Activated gamma-delta T cell treated with Interleukin-2 at 50 U/mL for 16 hours (primary cell): ENCODE measurements at places on chromosomes 7 and 10.

GRCh38 chr10:5071411-5072198 lies 22.6 kb upstream of the AKR1C3 start:
- no peak for DNase-seq

GRCh38 chr10:76736392-76736791 lies 901.2 kb downstream of the KCNMA1 start:
- peak; percentile 4 for DNase-seq

DNA sequence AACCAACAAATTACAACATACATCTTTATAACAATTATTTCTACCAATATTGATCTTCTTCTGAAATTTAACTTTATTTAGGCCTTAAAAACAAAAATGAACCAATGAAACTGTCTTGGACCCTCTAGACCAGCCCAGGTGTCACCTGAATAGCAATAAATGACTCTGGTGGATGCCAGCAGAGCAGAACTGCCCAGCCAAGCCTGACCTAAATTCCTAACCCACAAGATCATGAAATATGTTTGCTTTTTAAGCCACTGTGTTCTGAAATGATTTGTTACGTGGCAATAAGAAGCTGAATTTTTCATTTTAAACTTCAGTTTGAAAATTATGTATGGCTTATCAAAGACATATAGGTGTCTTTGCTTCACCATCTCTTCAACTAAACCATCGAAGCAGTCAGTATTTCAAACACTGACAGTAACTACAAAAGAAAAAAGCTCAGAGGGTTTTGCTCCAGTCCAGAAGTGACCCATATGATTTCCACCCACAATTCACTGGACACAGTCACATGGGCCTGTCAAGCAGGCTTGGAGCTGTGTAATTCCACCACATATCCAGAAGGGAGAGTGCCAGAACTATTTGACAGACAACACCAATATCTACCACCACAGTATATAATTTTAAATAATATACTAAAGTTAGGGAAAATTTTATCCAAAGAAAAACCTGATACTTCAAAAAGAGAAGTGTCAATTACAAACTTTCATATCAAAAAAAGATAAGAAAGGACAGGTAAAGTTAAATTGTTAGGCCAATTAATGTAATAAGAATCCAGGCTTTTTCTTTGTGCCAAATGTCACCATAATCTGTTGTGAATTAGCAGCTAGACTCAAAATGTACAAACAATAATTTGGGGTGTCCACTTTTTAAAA lies 94.5 kb downstream of the KMT2C start:
- DNase-seq = no peak

DNA sequence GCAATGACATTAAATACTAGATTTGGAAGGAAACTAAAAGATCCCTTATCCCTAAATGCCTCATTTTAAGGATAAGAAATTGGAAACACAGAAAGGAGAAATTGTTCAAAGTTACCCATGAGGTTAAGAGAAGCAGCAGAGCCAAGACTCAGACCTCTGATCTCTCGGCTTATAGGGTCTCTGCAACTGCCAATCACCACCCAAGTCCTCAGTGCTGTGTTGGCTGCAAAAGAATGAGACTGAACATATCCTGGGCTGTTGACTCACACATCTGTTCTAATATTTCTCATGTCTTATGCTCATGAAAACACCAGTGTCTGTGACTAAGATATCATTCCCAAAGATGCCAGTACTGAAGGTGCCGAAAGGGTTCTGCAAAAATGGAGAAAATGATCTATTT lies 153.3 kb downstream of the XPNPEP1 start:
- no peak for DNase-seq

DNA sequence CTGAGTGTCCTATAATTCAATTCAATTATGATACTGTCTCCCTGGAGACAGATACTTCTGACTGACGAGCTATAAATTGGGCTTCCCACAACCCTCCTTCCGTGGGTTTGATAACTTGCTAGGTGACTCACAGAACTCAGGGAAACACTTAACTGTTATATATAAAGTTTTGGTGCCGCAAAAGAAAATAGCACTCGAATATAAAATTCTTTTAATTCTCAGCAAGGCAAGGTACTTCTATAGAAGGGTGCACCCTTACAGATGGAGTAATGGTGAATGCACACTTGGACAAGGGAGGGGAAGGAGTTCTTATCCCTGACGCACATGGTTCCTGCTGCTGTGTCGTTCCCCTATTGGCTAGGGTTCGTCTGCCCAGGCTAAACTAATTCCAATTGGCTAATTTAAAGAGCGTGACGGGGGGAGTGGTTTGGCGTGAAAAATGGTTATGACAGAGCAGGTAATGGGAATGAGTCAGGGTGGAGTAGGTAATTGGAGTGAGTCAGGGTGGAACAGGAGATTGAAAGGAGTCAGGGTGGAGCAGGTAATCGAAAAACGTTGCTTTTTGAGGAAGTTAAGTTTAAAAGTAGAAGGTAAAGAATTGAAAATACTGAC lies 20.8 kb upstream of the GHITM start:
- DNase-seq = no peak
